ENCODE measurements at places on chromosomes 11 and 22.
A peak's percentile ranks its signal among the peaks of the same experiment; 100 is the strongest.

GRCh38 chr11:128157423-128158298 is 429.7 kb downstream of the ETS1 start:
- DNase-seq = peak; percentile 41

DNA sequence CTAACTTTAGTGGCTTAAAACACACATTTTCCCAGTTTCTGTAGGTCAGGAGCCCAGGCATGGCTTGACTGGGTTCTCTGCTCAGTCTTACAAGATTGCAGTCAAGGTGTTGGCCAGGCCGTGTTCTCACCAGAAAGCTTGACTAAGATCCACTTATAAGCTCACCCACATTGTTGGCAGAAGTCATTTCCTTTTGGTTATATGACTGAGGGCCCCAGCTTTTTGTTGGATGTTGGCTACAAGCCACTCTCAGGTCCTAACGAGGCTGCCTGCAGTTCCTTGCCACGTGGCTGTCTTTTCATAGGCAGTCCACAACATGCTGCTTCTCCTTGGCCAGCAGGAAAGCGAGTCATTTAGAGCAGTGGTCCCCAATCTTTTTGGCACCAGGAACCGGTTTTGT is 79.3 kb upstream of the CRTAM start:
- DNase-seq = no peak

DNA sequence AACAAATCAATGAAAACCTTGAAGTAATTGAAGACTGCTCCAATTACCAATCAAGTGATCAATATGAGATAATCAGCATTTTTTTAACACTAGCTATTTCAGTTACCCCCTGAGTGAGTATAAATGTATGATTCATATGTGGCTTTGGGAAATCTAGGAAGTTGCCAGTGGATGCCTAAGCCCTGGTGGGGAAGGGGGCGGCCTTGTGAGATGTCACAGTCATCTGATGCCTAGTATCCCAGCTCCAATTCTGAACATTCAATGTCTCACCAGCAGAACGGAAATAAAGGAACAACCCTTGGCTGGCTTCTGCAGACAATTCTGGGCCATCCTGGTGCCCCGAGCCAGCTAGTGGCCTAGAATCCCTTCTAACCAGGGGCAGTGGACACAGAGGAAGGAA is 58.5 kb upstream of the TIMP3 start:
- no peak for DNase-seq

GRCh38 chr11:11171285-11171684 is 181.8 kb downstream of the CSNK2A3 start:
- no peak for DNase-seq

DNA sequence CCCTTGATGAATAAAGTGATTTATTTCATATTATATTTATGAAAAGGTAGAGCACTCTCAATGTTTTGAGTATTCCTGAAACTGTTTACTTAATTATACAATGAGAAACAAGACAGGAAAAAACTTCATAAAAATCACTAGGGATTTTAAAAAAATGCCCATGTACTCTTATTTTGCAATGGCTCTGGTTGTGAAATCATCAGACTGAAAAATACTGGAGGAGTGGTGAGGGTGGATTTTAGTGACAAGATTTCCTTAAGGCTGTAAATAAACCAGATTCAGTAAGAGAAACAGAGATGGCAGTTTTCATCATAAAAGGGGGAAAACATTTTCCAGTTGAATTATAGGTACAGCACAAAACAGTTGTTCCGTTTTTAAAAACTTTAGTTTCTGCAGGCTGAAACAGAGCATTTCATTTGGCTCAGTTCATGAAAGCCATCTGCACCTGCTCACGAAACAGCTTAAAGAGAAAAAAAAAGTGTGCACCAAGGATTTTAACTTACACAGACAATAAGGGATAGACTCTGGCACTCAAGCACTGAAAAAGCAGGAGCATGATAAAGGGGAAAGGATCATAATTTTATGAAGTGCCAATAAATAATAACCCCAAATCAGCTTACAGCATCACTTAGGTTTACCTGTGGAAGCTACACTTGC is 100.7 kb downstream of the MAML2 start:
- DNase-seq = no peak
